Ecto neural progenitor cell (in vitro differentiated cells): ENCODE measurements at places on chromosomes 2 and 18.

- no peak for DNase-seq
Observed at GRCh38 chr18:47619771-47620448, 310.5 kb downstream of the SMAD2 start.

DNA sequence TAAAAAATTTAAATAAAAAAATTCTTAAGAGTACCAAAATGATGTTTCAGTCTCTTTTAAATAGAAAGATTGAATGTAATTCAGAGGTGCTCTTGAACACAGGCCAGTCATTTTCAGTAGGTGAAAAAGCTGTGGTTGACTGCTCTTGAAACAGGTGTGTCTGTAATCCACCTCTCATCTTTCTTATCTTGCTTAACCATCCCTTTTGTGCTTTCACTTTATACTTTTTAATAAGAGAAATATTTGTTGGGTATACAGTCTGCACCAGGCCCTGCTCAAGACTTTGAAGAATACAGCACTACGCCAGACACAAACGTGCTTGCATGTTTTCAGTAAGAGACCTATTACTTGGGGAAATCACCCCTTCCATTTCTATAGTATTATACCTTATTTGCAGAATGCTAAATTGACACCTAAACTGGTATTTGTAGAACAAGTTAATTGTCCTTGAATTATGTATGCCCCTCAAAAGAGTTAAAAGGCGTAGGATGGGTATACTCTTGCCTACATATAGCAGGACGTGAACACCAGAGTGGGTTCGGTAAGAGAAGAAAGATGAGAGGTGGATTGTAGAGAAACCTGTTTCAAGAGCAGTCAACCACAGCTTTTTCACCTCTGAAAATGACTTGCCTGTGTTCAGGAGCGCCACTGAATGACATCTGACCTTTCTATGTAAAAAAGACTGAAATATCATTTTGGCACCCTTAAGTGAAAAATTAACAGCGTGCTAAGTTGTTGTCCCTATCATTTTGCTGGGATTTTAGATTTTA is 4.0 kb upstream of the RTN4 start:
- no peak for DNase-seq

- no peak for DNase-seq
Observed at GRCh38 chr2:185219981-185220380, 518.6 kb upstream of the FSIP2 start.

- DNase-seq, result no peak
Observed at GRCh38 chr2:86195808-86196387, 636 bp upstream of the IMMT start.

DNA sequence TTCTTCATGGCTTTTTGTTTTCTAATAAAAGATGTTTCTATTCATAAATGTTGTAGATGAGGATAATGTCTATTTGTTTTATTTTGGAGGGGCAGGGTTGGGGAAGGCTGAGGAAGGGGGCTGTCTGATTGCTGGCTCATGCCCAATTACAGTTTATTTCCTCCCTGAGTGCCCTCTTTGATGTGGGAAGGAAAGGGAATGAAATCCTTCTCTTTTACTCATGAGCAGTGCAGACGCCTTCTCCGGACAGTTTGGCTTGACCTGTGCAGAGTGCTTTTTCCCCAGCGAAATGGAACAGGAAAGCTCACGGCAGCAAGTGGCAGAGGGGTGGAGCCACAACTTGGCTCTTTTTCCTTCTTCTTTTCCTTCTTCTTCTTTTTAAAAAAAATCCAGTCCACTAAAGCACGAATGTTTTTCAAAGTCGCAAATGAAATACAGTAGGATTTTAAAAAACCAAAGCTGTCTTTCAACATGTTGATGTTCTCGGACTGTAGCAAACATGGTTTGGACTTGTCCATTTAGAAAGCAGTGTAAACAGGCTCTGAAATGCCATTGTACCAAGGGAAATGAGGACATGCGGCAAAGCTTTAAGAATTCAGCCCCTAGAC is 34.5 kb downstream of the RAB31 start:
- no peak for DNase-seq

GRCh38 chr2:206756816-206757215 is 8.3 kb downstream of the MDH1B start:
- no peak for DNase-seq

GRCh38 chr18:28003451-28003850 is 173.5 kb downstream of the CDH2 start:
- DNase-seq, result no peak

- no peak for DNase-seq
Observed at GRCh38 chr2:40431600-40431955, 20.3 kb downstream of the SLC8A1 start.

- no peak for DNase-seq
Observed at GRCh38 chr18:43193336-43193735, 77.9 kb upstream of the RIT2 start.
